ENCODE measurements at places on chromosomes 4 and X.

DNA sequence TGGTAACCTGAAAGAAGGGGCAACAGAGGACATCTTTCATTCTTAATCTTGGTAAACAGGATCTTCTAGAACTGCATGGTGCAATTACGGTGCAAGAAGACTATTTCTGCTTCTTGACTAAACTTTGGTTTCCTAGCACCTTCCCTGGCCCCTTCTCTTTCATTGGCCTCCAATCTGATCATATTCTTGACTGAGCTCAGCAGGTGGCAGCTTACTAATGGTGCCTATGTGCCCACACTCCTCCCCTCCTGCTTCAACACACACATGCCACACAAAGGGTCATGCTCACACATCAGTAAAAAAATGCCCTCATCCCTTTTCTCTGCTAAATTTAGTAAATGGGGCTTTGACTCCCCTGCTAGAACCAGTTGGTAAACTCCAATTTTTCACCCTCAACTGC, 400.5 kb upstream of the MAOA start:
- DNase-seq = no peak

- no peak for DNase-seq
Measured at GRCh38 chr4:5870701-5871100, 22.2 kb downstream of the CRMP1 start.

GRCh38 chr4:9970399-9971011, 50.8 kb downstream of the SLC2A9 start:
- DNase-seq = no peak

- no peak for DNase-seq
Measured at GRCh38 chrX:1444561-1445500, 7.9 kb downstream of the ASMTL start.

- DNase-seq = no peak
Measured at GRCh38 chr4:2266181-2266580, 4.3 kb upstream of the MXD4 start.

- DNase-seq = no peak
Measured at GRCh38 chrX:54248309-54248708, 65.3 kb upstream of the FAM120C start.

DNA sequence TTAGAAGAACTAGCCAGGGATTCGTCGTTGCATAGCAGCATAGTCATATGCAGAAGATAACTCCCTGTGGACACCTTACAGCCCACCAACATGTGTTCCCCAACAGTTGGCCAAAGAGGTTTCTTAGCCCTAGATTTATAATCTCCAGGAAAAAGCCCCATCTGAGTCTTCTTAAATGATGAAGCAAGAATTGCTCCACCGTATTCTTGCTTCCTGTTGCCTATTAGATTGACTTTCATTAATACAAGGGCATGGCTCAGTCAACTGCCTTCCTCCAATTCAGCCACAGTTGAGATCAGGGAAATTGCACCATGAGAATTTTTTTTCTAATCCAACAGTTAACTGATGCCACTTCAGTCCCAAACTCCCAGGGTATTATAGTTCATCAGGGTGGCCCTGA, 5.2 kb upstream of the AFF2 start:
- DNase-seq = no peak

DNA sequence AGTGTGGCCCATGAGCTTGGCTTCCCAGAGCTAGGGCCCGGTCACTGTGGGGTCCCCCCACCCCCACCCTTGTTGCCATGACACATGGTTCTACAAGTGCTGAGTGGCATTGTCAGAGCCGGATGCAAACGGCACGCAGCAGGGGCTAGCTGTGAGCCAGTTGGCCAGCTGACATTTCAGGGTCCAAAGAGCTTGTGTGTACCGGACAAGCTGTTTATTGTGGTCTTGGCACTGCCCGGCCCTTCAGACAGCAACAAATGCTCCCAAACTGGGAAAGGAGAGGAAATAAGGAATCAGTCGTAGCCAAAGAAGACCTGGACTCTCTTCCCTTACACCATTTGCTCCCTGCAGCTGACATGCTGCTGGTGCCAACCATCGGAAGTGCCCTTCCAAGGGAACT, 36.8 kb downstream of the TSC22D3 start:
- DNase-seq = no peak

DNA sequence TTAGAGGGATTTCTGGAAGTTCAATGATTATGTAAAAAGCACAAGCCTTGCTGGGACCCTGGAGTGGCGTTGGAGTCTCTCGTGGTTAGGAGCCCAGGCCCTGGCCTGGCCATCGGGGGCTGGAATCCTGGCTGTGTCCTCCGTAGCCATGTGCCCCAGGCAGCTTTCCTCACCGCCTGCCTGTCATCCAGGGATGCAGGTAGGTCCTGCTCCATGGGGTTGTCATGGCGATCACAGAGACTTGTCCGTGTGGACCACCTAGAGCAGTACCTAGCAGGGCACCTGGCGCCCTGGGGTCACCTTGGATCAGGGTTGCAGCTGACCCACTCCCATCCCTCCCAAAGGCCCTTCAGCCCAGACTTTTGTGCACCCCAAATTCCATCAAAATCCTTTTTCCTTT, 30.2 kb upstream of the WFS1 start:
- no peak for DNase-seq

- no peak for DNase-seq
Measured at GRCh38 chr4:26992657-26993361, 132.2 kb downstream of the STIM2 start.

- no peak for DNase-seq
Measured at GRCh38 chr4:141346144-141346543, 125.4 kb downstream of the ZNF330 start.

DNA sequence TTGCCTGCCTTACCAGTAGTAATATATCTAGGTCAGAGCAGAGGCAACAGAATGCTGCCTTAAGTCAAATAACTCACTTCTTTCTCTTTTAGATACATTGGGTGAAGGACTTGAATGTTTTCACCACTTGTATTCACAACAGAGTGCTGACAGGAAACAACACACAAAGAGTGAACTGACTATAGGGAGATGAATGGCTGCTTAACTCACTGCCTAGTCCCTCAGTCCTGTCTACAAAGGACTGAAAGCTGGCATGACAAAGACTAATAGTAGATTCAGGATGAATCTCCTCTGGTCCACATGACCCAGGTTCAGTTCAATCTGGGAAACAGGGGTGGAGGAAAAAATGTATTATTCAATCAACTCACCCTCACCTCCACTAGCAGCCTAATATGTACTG, 134.2 kb downstream of the GALNTL6 start:
- no peak for DNase-seq

GRCh38 chr4:168411318-168412150, 68.8 kb downstream of the DDX60L start:
- DNase-seq = no peak

- no peak for DNase-seq
Measured at GRCh38 chrX:28135378-28136047, 154.3 kb upstream of the DCAF8L1 start.

GRCh38 chr4:32031026-32031425, 1310.9 kb downstream of the PCDH7 start:
- no peak for DNase-seq

DNA sequence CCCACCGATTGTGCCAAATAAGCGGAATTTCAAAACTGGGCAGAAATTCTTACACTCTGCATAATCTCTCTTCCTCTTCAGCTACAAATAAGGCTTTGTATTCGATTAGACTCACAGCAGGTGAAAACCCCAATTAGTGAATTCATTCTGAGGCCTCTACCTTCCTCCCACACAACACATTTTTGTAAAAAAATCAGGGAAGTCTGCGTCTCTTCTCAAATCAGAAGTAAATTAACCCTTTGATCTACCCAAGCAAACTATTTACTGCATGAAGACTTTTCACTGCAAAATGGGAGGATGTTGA, 200.6 kb upstream of the FTHL17 start:
- no peak for DNase-seq

- no peak for DNase-seq
Measured at GRCh38 chr4:17347445-17347844, 164.4 kb downstream of the QDPR start.

- no peak for DNase-seq
Measured at GRCh38 chr4:62058571-62058970, 858.4 kb downstream of the ADGRL3 start.

GRCh38 chrX:6954836-6955235, 192.7 kb upstream of the STS start:
- no peak for DNase-seq

DNA sequence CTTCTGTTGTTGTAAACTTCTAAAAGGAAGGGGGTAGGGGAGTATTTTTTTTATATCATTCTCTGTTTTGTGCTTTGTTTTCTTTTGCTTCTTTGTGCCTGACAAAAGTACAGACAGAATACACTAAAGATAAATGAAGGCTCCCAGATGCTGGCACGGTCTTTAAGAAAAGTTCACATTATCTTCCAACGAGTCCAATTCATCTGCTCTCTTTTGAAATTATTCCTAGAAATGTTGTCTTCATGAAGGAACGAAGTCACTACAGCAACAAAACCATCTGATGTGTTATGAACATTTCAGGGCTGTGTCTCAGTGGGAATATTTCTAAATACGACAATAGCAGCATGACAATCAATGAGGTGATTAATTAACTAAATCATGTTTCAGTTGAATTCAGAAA, 813.8 kb upstream of the HTR2C start:
- DNase-seq = no peak

DNA sequence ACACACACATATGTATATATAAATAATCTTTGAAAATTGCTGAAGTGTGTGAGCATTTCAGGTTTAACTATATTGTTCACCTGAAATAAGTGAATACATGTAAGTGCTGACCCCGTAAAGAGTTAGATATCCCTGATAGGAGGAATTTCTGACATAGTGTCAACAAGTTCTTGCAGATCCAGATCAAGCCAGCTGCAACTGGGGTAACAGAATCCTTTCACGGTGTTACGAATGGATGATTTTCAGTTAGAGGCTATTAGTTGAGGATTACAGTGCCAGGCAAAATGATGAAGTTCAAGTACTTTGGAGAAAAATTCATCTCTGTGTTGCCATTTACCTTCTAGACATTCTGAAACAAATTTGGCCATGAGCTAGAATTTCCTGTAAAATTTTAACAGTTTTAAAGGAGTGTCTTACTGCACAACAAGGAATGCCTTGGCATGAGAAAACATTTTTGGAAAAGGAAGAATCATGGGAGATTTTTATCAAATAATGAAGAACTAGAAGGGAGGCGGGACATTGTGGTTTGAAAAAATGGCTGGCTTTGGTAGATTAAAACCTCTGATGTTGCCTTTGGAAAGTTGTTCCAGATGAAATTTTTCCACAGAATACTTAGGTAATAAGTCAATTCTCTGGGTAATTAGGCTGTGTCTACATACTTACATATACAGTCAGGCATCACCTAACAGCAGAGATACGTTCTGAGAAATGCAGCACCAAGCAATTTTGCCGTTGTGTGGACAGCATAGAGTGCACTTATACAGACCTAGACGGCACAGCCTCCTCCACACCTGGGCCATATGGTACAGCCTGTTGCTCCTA, 84.4 kb upstream of the FAT1 start:
- DNase-seq = no peak

DNA sequence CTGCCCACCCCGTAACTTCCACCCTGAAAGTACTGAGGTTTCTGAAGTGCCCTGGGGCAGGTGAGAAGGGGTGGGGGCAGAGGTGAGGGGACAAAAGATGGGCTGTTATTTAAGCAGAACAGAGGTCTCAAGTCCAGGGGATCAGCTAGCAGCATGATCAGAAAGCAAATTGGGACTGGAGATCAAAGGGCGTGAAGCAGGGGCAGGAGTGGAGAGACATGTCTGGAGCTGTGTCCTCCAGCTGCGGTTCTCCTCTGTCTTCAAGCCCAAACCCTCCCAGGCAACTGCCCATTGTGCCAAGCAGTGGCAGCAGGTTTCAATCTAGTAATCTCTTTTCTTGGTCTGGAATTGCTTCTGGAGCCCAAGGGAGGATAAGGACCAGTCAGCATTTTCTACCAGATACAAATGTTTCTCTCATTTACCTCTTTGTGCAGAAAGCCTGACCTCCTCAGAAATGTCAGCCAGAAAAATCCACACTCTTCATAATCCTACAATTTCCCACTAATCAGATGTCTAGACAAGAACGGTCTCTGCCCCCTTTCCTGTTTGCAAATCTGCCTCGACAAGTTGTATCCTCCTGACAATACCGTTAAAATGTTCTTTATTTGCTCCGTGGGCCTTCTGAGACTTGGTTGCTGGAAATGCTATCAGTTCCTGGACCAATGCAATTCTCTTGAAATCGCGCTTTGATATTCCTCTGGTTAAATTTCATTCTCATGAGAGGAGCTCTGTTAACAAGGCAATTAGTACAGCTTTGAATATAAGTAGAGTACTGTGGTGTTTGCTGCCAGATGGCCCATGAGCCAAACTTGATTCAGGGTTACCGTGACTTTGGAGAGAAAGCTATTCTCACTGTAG, 23.2 kb upstream of the RASL11B start:
- no peak for DNase-seq

DNA sequence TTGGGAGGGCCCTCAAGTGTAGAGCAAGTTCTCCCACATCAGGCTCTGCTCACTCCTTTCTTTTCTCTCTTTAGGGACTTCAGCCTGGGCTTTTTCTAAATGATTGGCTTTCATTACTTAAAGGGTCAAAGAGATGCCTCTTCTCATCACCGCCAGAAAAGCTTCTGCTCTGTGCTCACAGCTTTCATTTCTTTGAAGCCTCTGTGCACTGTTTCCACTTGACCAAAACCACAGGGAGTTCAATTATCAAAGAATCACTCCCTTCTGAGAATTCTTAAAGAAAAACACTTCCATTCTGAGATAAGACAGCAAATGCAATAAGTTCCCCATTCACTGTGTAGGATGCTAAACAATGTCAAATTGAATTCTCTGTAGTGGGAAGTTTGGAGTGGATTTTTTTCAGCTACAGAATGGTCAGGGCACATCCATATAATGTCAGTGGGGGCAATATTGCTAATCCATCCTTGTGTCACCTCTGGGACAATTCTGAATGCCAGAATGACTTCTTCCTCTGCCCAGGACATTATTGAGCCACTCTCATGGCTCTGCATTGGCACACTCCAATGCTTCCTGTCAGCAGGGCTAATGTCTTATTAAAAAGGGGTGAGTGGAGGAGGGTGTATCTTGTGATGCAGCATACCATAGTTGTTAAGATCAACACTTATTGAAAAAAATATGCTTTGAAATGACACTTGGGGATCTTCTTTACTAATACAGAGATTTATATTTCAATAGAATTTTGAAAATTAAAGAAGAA, 217.6 kb downstream of the SNCA start:
- no peak for DNase-seq

- no peak for DNase-seq
Measured at GRCh38 chr4:85806334-85806733, 331.4 kb downstream of the ARHGAP24 start.

DNA sequence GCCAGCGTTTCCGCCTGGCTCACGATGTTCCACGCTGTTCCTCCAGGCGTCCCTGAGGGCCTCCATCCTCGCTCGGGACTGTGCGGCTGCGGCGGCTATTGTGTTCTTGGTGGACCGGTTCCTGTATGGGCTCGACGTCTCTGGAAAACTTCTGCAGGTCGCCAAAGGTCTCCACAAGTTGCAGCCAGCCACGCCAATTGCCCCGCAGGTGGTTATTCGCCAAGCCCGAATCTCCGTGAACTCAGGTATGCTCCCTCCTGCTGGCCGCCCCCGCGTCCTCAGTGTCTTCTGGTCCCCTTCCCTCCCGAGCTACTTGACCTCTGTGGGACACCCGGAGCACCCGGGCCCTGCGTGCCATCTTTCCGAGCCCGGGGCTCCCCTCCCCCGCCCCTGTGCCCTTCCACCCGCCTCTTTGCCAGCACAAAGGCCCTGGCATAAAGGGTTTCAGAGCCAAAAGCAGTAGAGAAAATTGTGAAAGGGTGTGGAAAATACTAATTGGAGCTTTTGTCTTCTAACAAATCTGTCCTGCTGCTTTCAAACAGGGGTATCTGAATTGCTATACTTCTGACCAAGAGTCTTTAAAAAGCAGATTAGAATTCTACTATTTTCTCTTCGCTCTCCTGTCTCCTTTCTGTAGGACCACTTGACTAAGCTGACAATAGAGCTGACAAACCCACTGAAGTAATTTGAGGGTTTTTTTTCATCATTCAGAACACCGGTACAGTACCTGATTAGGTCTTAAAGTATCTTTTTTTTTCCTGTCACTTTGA, 104.0 kb downstream of the NEUROG2 start:
- no peak for DNase-seq
